ENCODE measurements at places on chromosomes 7 and 10.

GRCh38 chr10:115937768-115938056 is 335.3 kb downstream of the GFRA1 start:
- no peak for DNase-seq

DNA sequence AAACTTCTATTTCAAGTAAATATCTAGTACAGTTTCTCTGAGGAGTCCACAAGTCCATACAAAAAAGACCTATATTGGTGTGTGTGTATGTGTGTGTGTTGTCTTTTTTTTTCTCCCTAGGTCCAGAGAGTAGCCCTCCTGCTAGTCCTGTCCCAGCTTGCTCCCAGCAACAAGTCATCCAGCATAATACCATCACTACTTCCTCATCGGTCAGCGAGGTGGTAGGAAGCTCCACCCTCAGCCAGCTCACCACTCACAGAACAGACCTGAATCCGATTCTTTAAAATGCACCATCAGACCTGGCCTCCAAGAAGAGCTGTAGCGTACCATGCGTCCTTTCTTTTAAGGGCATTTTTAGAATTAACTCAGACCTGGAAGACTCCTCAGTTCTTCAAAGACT is 139.1 kb downstream of the TRIL start:
- DNase-seq, result no peak

DNA sequence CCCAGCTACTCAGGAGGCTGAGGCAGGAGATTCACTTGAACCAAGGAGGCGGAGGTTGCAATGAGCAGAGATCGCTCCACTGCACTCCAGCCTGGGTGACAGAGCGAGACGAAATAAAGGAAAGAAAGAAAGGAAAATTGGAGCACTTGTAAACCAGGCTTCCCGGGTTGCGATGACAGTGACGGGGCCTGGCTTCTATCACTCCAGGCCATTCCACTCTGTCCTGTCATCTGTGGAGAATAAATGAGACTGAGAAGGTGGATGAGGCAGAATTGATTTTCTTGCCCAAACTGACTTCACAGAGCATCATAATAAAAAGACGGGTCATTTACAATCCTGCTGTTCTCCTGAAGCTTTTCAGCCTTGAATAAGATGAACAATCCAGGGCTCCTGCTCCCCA is 12.1 kb upstream of the KPNA7 start:
- DNase-seq, result no peak

DNA sequence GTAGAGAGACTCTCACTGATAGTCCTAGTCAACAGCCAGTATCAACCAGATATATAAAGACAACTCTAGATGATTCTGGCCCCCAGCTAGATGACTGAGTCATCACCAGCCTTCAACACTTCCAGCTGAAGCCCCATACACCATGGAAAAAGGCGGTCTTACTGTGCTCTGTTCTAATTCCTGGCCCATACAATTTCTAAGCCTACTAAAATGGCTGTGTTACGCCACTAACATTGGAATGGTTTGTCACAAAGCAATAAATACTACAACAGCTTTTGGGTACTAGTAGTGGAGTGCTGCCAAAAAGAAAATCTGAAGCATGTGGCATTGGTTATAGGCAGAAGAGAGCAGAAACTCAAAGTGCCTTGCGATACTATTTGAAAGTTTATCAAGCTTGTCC is 13.0 kb upstream of the TES start:
- DNase-seq, result no peak

DNA sequence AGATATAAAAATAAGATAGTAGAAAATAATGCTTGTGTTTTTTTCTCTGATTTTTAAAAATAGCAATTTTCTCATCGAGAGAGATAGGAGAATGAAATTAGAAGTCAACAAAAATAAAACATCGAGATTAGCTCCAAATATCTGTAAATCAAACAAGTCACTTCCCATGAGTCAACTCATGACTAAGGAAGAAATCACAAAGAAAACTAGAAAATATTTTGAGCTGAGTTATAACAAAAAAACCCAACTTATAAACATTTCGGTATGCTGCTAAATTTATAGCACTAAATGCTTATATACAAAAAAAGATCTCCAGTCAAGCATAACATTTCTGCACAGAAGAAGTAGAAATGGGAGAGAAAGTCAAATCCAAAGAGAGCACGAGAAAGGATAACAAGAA is 140.1 kb downstream of the ITGA8 start:
- no peak for DNase-seq

DNA sequence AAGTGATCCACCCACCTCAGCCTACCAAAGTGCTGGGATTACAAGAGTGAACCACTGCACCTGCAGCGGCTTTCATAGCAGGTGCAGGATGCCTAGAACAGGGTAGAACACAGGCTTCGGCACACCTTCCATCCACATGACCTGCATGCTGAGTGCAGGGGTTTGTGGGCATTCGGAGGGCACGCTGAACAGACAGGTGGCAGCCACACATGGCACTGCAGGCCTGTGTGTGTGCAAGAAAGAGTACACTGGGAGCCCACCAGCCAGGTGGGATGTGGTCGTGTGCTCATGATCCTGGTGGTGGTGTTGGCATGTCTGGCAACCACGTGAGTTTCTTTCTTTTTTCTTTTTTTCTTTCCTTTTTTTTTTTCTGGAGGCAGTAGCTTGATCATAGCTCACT is 38.4 kb downstream of the GRID2IP start:
- DNase-seq, result no peak

GRCh38 chr7:1972744-1973143 is 260.0 kb downstream of the MAD1L1 start:
- no peak for DNase-seq

DNA sequence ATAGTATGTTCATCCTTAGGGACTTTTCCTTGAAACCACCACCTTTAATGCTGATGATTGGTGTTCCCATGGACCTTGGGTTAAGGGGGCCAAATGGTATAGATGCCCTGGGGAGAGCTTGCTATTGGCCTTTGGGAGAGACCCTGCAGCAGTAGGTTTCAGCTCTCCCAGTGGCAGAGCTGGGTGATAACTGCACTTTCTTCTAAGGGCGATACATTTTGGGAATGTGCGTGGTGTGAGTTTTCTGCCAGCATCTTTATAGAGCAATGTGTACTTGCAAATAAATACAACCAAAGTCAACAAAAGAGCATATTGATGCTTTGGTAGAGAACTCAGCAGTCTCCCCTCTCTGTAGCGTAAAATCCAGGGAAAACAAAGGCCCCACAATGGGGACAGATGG is 404.1 kb downstream of the PAXIP1 start:
- no peak for DNase-seq

DNA sequence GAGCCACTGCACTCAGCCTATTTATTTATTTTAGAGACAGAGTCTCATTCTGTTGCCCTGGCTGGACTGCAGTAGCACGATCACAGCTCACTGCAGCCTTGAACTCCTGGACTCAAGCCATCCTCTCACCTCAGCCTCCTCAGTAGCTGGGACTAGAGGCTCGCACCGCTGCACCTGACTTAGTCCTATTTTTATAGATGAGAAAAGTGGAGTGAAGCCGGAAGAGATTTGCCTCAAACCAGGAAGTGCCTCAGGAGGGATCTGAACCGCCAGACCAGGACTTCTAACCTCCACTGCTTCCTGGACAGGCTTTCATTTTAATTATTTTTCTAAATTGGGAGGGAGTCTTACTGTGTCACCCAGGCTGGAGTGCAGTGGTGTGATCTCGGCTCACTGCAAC is 17.5 kb upstream of the CLIP2 start:
- DNase-seq, result no peak

- peak; percentile 58 for DNase-seq
These were observed 18.3 kb downstream of the FZD9 start for GRCh38 chr7:73451780-73452398.

DNA sequence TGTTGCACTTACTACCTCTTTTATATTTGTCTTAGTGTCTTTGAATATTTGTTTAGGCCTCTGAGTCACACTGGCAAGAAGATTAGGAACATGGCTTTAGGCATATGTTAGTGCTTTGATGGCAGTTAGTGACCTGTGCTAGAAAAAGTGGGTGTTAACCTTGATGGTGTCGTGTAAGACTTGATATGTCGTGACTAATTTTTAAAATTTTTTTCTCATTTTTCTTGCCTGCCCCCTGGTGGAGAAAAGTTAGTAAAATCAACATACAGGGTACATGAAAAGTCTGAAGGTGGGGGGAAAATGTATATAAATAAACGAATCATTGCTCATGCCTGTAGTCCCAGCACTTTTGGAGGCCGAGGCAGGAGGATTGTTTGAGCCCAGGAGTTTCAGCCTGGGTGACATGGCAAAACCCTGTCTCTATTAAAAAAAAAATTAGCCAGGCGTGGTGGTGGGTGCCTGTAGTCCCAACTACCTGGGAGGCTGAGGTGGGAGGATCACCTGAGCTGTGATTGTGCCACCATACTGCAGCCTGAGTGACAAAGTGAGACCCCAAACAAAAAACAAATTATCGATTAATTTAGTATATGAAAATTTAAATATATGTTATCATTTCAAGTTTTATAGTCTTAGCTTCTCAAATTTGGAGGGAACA is 44.6 kb downstream of the TAX1BP1 start:
- DNase-seq, result peak; percentile 54

GRCh38 chr7:89731751-89732445 is 422.4 kb upstream of the STEAP1 start:
- no peak for DNase-seq

DNA sequence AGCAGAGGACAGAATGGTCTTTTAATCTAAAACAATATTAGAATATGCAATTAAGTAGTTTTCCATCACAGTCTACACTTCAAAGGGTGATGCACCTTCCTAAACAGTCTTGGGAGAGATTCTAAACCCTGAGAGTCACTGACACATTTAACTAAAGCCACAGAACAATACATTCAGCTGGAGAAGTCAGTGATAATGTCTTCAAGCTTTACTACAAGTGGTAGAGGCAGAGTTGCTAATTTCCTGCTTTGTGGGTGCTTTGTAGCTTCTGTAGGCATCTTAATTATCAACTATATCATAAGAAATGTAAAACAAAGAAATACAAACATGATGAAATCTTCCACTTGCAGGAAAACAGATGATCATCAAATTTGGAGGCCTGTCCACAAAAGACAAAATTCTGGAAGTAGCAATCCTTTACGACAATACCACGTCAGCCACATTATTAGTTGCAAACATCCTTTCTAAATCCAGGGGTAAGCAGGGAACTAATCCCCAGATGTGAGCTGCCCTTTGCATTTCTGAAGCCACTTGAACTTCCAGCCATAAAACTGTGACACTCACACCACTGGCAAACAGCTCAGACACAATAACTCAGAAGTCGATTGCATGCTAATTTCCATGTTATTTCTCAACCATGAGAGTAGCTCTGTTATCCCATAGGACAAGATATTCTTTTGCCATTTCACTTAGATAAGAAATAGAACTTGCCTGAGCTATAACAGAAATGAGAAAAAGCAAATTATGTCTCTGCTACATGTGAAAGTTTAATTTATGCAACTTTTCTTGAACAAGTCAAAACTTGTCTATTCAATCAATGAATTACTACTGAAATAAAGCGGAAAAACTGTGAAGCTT is 212.2 kb downstream of the FAM107B start:
- DNase-seq, result no peak

DNA sequence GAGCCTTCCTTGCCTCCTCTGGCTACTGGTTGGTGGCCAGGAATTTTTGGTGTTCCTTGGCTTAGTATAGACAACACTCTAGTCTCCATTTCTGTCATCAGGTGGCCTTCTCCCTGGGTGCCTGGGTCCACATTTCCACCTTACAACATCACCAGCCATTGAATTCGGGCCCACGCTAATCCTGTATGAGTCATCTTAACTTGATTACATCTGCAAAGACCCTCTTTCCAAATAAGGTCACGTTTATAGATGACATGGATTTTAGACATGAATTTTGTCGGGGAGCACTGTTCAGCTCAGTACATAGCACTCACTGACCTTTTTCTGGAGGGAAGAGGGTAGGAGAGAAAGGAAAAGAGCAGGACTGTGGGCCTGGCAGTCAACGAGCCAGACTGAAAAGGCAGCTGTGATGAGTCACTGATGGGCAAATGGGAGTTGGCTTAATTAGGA is 39.4 kb downstream of the MMRN2 start:
- peak; percentile 5 for DNase-seq

DNA sequence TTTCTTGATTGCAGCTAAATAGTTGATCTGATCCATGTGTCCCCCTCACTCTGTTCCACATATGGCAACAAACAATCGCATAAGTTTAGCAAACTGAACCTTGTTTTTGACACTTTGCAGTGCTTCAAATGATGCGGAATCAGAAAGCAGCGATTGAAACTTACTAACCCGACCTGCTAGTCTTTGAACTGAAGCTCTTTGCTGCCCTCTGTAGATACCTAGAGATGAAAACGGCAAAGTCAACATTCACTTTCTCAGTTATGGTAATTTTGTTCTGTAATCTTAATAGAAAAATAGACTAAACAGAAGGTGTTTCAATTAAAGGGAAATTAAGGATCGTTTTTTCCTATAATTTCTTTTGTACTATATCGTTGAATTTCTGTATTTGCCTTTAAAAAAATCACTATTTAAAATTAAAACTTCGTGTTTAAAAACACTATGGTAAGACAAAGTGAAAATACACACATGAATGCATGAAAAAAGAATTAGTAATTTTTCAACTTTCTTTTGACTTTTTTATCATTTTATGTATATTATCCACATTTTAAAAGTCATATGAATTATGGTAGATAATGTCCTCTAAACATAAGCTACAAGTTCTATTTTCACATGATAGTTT is 276.5 kb downstream of the MAGI2 start:
- DNase-seq, result peak; percentile 70

DNA sequence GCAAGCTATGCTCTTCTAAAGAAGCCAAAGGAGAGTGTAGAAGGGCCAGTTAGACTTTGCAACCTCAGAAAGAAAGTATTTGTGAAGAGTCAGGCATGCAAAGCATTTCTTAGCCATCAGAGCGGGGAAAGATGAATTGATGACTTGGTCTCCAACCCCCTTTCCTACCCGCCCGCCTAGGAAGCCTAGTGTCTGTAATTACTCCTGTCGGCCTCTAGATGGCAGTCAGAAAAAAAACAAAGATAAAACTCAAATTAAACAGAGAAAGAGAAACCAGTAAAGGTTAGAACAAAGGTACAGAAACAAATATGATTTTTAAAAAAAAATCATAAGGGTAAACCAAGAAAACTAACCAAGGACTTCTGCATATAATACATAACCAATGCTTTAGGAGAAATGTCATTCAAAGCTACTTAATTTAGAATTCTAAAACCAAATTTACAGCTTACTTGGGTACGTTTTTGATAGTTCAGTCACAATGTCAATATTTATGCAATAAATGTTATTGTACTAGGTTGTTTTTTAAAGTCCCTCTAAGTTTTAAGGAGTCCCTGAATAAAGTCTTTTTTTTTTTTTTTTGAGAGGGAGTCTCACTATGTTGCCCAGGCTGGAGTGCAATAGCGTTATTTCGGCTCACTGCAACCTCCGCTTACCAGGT is 97.6 kb downstream of the LYZL1 start:
- DNase-seq, result peak; percentile 50

DNA sequence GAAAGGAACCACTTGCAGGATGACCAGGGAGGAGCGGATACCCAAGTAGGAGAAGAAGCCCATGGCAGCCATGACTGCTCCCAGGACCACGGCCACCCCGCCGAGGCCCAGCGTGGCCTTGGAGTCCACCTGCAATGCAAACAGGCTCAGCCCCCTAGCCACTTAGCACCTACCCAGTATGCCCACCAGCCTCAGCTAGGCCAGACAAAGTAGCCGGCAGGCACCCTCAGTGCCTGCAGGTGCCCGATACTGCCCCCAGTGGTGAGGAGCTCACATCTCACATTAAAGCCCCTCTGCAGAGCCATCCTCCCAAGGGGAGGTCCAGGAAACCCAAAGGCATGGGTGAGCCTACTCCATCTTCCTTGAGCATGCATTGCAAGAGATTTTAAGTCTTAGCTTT is 6.6 kb downstream of the NPC1L1 start:
- peak; percentile 79 for DNase-seq
